ENCODE measurements at places on chromosomes 11 and 22.

DNA sequence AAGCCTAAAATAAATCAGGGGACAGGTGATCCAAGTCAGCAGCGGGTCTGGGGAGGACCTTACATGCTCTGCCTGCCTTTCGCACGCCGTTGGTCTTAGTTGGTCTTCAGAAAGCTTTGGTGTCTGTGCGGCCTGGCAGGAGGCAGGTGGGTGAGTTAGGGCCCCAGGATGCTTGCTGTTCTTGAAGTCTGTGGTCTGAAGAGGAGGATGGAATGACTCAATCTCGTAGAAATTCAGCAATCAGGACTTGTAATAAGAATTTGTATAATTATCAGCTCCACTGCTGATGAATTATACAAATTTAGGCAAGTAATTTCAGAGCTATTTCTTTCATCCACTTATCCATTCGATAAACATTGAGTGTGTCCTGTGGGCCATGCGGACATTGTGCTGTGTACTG lies 138.5 kb downstream of the FEZ1 start:
- DNase-seq = no peak

DNA sequence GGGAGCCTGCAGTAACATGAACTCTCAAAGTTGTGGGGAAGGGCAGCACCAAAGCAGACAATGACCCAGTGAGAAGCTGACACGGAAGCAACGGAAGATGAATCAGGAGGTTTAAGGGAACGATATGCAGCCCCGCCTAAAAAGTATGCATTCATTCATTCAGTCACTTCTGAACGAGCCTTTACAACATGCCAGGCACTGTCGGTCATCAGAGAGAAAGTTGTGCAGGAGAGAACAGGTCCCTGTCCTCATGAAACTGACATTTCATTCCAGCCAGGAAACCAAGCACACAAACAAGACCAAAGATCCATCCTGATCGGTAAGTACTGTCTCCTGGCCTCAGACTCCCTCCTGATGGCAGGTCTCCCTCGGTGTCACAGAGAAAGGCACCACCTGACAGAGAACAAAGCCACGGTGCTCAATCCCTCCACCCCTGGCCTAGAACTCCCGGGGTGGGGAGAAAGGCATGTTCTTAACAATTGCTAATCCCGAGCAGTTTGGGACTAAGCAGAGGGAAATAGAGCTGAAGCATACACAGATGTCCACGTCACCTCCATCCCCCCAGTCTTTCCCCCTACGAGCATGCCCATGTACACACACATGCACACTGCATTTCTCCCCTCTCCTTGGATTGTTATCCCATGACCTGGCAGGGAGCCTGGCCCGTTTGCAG lies 49.3 kb downstream of the LRFN4 start:
- DNase-seq = no peak

DNA sequence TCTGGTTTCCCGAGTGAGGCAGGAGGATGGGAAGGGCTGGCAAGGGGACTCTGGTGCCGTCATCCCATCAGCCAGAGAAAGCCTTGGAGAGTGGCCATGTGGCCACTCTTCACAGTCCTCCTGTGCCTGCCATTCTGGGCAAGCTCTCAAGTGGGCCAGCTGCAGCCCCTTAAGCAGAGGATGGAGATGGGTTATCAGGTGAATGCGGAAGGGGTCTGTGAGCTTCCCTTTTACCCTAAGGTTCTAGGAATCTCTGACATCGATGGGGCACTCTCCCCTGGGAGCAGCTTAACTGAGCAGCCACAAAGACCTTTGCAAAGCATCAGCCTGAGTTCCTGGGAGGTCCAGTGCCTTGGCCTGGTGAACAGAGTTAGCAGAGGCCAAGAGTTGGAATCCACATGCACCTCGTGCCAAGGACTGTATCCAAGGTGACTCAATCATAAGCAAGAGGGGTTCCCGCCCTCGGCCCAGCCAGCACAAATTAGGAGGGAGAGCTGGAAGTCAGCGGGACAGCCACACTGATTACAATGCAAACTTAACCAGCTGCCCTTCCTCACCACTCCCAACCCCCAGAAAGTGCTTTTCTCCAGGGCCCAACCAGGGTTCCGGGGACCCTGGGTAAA lies 193.6 kb downstream of the BUD13 start:
- no peak for DNase-seq

DNA sequence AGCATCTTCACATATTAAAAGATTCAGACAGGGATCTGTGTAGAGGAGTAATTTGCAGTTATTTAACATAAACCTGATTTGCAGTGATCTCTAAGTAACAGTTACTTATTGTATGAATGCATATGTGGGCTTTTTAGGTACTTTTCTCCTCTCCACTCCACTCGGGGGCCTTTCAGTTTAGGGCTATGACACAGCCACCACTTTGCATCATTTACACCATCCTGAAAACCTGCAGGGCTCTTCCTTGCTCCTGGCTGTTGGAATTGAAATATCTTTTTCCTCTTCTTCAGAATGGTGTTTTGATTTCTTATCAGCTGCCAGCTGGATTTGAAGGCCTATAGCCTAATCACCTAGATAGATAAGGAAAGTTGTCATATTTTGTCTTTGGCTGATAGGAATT lies 580.8 kb downstream of the NELL1 start:
- no peak for DNase-seq

DNA sequence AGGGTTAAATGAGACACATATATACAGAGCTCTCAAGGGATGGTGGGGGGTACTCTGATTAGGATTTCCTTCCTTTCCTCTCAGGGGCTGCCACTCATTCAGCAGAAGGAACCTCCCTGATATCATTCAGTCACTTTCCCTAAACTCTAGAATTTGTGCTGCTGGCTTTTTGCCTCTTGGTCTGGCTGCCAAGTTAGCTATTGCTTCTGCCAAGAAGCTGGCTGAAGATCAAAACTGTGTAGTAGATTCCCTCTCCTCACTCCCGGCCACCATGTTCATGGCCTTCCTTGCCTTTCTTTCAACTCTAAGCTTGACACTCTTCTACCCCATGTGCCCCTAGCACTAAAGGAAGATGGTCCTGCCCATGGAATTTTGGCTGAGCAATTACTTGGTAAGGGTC lies 18.7 kb downstream of the SLC6A5 start:
- DNase-seq = no peak

DNA sequence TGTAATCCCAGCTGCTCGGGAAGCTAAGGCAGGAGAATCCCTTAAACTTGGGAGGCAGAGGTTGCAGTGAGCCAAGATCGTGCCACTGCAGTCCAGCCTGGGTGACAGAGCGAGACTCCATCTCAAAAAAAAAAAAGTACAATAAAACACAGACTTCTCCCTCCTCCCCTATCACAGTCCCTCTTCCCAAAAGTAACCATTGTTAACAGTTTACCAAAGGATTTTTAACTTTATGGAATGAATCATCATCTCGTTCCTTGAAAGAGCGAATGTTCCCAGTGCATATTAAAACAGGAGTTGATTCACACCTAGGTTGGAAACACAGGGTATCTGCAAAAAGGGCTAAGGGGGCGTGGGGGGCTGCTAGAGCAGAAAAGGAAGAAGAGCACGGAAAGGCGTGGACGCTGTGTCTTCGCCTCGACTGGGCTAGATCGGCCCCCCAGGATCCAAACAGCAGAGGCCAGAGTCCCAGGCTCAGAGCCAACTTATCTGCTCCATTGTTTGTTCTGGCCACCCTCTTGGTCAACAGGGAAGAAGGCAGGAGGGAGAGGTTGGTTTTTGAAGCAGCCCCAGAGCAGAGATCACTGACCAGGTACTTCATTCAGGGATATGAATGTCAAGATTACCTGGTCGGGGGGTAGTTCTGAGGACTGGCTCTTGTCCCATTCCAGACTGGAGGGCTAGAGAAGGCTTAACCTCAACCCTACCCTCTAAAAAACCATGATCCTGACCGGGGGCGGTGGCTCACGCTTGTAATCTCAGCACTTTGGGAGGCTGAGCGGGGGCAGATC lies 2.1 kb upstream of the AHNAK start:
- DNase-seq = no peak

DNA sequence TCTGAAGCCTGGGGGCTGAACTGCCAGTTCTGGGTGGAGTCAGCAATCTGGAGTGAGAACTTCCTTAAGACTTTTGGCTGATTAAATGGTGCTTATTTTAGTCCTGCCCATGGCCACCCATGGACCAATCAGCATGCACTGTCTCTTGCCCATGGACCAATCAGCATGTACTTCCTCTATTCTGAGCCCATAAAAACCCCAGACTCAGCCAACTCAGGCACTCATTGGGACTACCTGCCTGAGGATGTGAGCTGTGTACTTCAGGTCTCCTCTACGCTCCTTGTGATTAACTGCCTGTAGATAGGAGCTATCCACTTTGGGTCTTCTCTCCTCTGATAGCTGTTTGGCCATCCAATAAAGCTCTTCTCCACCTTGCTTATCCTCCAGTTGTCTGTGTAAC lies 342.3 kb upstream of the CCDC179 start:
- DNase-seq = no peak

DNA sequence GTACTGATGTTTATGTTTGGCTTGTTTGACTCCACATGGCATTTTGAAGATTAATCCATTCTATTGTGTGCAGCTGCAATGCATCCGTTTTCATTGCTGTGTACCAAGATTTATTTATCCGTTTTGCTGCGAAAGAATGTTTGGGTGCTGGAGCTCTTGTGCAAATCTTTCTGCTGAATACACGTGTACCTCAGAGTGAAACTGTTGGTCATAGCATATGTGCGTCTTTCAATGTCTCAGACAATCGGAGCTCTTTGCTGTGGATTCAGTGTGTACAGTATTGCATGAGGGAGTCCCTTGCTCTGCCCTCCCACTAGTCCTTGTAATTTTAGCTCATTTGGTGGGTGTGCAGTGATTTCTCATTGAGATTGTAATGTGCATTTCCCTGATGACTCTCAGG lies 545.4 kb downstream of the TBC1D22A start:
- no peak for DNase-seq

DNA sequence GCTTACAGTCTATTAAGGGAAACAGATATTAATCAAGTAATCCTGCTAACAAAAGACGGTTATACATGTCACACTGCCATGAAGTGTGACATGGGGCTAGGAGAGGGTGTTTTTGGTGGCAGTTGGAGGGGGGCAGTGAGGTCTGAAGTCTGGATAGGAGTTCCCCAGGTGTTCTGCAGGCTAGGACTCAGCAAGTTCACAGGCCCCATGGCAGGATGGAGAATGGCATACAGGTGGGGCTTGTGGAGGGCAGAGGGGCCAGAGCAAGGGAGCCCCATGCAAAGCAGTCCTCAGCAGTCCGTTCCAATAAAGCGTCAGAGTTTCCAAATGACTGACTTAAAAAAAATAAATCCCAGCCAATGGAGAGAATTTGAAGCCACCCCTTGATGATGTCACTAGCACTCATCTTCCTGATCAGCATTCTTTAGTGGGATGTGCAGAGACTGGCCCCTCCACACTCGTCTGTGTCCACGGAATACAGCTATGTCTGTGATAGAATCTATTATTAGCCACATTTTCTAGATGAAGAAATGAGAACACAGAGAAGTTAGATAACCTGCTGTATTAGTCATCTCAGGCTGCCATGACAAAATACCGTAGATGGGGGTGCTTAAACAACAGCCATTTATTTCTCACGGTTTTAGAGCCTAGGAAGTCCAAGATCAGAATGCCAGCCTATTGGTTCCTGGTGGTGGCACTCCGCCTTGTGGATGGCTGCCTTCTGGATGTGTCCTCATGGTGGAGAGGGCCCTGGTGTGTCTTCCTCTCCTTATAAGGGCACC lies 32.6 kb downstream of the PRDM11 start:
- no peak for DNase-seq

DNA sequence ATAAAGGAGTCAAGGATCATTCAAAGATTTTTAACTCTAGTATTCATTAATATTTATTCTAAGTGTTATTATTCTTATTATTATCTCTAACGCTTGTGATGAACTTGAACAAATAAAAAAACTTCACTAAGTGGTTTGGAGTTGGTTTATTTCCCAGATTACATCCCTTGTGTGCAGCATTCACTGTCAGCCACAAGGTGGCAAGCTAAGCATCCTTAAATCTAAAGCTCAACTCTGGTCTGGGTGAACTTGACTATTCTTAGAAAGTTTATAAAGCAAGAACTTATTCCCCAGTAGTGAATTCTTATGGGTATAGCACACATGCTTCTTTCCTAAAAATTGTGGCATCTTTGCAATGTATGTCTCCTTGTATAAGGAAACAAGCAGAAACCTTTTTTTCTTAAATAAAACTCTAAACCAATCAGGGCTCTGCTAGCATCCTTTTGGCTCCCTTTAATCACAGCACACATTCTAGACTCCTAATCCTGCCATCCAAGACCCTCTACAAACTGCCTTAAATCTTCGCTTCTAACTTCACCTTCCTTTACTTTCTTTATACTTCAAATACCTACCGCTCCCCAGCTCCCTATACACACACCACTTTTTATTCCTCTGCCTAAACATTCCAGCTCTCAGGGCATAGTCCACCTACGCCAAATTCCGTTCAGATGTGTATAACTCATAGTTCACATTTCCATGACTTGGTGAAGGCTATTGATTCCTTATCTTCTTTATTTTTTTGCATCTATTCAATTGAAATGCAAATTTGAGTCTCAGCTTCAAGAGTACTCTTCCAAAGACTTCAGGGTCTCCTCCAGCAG lies 1068.8 kb downstream of the DLG2 start:
- DNase-seq = no peak

DNA sequence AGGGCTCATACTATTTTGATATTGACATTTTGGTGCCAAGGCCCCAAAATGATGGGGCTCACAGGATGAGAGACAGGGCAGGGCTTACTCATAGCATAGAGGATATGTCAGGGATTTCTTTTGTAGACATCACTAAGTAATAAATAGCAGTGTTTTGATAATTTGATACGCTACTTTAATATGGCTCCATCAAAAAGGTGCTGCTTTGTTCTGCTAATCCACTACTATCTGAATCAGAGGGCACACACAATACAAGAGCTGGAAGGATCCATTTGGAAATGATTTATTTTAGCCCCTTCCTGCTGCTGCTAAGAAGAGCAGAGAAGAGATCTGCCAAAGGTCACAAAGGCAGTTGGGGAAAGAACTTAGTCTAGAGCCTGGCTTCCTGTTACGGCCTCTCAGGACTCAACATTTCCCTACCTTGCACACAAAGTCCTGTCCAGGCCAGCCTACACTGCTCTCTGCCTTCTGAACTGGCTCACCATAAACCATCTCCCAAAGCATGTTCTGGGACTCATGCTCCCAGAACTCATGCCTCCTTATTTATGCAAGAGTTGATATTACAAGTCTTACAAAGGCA lies 261.3 kb upstream of the ARHGAP20 start:
- no peak for DNase-seq

GRCh38 chr22:28604966-28605761 lies 74.5 kb downstream of the TTC28 start:
- no peak for DNase-seq
